Cortex of kidney (tissue), 1 donor: ENCODE measurements at places on chromosomes 7 and 10.

DNA sequence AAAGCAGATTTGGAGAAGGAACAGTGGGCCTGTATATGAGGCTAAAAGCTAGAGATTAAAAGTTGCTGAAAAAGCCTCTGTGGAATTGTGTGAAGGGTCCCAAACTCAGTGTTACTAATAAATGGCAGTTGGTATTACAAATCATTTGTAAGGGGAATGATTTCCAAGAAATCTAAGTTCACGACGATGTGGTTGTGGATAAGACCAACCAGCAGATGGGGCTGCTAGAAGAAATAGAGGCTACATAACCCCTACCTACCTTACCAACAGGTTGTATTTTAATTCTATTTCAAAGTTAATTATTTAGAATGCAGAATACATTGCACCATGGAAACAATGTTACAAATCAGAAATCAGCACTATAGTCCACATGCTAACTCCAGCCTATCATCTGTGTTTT lies 377.1 kb downstream of the HPSE2 start:
- no peak for DNase-seq

DNA sequence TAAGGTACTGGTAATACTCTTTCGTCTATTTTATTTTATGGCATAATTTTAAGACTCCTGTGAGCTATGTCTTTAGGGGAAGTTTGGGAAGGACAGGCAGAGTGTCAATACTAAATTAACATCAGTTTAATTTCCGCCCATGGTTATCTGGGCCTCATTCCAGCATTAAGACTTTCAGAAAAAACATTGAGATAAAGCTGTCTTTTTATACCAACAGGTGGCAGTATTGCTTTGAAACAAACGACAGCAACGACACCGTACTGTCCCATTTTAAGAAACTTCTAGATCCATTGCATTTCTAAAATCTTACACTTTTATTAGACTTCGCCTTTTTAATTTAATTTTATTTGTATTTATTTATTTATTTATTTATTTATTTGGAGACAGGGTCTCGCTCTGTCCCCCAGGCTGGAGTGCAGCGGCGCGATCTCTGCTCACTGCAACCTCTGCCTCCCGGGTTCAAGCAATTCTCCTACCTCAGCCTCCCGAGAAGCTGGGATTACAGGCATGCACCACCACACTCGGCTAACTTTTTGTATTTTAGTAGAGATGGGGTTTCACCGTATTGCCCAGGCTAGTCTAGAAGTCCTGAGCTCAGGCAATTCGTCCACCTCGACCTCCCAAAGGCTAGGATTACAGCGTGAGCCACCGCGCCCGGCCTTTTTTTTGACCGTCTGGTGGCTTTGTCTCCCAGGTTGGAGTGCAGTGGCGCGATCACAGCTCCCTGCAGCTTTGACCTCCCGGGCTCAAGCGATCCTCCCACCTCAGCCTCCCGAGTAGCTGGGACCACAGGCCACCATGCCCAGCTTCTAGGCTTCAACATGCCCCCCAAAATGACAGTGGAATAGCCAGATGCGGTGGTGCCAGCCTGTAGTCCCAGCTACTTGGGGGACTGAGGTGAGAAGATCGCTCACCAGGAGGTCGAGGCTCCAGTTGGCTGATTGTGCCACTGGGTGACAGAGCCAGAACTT lies 78.7 kb upstream of the C1GALT1 start:
- no peak for DNase-seq

- DNase-seq: no peak
Observed at GRCh38 chr10:105185161-105185560, 544.1 kb downstream of the SORCS3 start.

DNA sequence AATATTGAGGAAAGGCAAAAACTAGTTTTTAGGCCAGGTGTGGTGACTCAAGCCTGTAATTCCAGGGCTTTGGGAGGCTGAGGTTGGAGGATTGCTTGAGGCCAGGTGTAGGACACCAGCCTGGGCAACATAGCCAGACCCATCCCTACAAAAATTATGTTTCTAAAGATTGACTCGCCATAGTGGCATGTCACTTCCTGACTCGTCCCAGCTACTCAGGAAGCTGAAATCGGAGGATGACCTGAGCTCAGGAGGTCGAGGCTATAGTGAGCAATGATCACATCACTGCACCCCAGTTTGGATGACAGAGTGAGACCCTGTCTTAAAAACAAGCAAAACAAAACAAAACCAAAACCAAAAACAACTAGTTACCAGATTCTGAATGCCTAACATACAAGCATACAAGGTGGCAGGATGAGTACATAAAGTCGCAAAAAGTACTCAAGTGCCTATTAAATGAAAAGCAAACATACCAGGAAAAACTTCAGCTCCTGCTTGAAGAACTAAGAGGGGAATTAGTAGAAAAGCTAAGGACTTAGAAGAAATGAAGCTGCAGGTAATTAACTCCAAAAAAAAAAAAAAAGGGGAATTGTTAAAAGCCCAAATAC lies 14.1 kb downstream of the ZNF398 start:
- no peak for DNase-seq

DNA sequence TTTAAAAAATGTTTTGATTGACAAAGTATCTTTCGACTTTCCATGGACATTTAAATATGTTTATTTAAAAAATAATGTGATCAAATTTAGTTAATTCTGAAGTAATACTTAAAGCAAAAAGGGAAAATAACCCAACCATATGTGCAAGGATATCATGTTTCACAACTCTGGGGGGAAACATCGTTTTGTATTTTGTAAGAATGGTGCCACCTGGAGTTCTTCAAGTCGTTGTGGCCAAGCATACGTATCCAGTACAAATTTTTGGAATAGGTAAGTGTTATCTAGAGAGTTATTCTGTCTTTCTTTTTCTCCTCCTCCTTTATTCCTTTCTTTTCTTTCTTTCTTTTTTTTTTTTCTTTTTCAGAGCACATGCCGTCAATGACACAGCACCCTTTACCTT lies 176.2 kb upstream of the CSTF2T start:
- no peak for DNase-seq

- DNase-seq: no peak
Observed at GRCh38 chr10:1316809-1317143, 260.6 kb downstream of the WDR37 start.

DNA sequence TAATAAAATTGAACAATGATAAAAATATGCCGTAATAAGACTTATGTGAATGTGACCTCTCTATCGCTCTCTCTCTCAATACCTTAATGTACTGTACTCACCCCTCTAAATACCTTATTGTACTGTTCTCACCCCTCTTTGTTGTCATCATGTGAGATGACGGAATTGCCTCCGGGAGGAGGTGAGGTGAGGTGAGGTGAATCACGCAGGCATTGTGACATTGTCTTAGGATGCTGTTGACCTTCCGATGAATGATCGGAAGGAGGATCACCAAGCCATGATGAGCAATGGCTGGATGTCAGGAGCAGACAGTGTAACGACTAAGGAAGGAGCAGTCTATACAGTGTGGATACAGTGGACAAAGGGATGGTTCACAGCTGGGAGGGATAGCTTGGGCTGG lies 87.4 kb upstream of the FAM20C start:
- DNase-seq: no peak

DNA sequence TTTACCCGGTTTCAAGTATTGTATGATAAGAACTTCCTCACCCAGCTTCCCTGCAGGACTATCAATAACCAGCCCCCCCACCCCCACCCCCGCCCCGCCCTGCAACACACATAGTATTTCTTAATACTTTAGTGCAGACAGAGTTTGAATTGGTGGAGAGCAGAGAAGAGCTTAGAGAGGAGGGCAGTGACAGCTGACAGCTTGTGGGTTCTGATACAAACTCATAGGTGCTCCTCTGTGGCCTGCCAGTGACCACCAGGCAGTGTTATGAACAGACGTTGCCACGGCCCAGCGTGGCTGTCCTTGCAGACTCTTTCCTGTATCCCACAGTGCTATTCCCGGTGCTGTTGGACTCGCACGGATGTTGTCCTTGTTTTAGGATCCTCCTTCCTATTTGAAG lies 186.9 kb upstream of the ADO start:
- no peak for DNase-seq

DNA sequence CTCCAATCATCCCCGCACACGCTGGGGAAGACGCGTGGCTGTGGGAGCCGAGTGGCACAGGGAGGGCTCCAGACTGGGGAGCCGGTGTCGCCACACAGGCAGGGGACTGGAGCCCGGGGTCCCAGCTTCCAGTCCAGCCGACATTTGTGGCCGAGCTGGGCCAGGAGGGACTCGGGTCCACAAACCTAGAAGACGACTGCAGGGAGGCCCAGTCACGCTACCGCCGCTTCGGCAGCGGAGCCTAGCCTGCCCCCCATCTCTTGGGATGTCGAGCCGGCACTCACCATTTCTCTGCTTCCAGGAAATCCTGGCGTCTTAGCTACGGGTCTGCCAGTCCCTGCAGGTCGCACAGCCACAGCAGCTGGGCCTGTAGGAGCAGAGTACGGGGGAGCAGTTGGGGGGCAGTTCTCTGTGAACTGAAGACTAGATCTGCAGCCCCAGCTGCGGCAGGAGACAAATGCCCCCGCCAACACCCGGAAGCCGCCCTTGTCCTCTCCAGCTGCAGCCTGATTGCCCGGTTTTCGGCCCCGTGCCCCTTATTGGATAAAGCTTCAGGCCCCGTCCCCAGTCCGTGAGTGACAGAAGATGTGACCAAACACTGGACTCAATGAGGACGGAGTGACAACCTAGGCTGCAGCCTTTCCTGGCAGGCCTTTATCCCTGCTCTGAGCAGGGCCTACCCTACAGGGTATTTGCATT lies 270.7 kb downstream of the ZNF33B start:
- DNase-seq: no peak

DNA sequence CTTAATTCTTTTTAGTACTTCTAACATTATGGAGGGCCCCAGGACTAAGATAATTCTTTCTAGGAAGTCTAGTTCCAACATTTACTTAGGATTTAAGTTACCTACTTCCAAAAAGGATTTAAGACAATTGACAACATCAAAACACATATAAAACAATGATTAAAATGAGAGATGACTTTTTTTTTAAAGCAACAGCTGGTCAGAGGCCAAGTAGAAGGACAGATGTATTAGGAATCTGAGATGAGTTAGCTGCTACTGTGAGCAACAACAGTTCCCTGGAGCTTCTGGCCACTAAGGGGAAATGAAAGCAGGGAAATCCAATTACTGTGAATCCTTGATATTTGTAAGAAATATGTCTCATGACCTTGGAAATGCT lies 222.3 kb downstream of the PHTF2 start:
- no peak for DNase-seq

GRCh38 chr10:3783682-3784432 lies 1.2 kb downstream of the KLF6 start:
- DNase-seq: no peak

DNA sequence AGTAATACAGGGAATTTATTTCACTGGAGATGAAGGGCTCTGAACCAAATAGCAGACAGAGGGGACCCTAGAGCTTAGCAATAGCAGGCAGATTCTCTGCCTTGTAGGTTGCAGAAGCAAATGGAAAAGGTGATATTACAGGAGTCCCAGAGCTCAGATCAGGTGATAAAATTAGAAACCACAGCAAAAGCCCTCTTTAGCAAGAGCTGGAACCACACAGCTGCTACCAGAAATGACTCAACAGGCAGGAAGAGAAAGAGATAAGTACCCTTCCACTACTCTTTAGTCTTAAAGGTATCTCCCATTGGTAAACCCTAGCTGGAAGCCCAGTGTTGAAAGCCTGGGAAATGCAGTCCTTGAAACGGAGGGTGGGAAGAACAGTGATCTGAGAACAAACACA lies 535.6 kb upstream of the GHITM start:
- DNase-seq: no peak

GRCh38 chr7:82167558-82168314 lies 275.8 kb downstream of the CACNA2D1 start:
- no peak for DNase-seq

GRCh38 chr10:7438196-7438986 lies 27.6 kb upstream of the SFMBT2 start:
- DNase-seq: no peak

DNA sequence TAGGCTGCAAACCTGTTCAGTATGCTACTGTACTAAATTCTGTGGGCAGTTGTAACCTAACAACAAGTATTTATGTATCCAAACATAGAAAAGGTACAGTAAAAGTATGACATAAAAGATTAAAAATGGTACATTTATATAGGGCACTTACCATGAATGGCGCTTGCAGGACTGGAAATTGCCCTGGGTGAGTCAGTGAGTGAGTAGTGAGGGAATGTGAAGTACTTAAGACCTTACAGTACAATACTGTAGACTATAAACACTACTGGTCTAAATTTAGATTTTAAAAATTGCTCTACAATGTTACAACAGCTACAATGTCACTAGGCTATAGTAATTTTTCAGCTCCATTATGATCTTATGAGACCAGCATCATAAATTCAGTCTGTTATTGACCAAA lies 146.0 kb upstream of the GNAI1 start:
- no peak for DNase-seq

GRCh38 chr7:43108255-43109011 lies 4.0 kb upstream of the HECW1 start:
- DNase-seq: no peak

GRCh38 chr10:6721480-6721879 lies 141.4 kb upstream of the PRKCQ start:
- no peak for DNase-seq

GRCh38 chr7:44515590-44516268 lies 25.3 kb upstream of the NUDCD3 start:
- DNase-seq: no peak

GRCh38 chr7:1939434-1940401 lies 269.6 kb downstream of the ELFN1 start:
- no peak for DNase-seq

DNA sequence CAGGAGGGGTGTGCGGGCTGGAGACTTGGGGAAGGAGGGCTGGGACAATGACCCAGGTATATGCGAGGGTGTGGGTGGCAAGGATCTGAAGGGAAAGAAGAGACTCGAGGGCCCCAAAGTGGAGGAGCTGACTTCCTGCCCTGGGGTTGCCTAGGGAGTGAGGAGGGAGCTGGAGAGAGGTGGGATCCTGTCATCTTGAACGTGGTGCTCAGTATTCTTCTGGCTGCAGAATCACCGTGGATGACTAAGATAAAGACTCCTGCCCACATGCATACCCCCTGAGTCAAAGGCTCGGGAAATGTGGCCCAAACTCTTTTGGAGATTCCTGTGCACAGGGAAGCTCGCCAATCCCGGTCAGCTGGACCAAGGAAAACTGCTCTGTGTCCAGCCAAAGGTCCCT lies 31.2 kb downstream of the COL17A1 start:
- no peak for DNase-seq

DNA sequence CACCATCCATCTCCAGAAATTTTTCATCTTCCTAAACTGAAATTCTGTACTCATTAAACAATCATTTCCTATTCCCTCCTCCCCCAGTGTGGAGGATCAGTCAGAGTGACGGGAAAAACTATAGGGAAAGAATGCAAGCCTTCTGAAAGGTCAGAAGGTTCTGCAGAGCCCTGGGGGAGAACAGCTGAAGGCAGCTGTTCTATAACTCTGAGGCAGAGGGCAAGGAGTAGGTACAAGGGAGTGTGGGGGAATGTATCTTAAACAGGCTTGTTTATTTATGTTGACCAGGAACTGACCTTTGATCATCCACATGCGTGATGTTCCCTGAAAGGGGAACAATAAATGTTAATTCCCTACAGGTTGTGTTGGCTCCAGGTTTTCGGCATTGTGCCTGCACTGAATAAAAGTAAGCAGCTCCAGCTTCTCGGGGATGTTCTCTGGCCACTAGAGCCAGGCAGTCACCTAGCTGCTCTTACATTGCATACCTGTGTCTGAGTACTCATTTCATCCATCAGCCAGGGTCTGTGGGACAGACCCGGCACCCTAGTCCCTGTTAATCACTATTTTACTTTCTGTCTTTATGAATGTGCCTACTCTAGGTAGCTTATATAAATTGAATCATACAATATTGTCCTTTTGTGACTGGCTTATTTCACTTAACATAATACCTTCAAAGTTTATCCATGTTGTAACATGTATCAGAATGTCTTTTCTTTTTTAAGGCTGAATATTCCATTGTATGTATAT lies 5.8 kb downstream of the IFIT1 start:
- DNase-seq: no peak
